ENCODE measurements at places on chromosomes 1 and 21. TPM values are rescaled to one million over a fixed set of nuclear protein-coding genes. Genes with fewer than 3 reads are reported as not detected.

Gene MCOLN3
- 0.68 TPM for total RNA-seq

Gene GRIK3
- total RNA-seq: not detected

Gene CRB1
- total RNA-seq: not detected

Gene EFNA3
- total RNA-seq: 6.0 TPM

Gene GJC2
- total RNA-seq: 0.55 TPM

DNA sequence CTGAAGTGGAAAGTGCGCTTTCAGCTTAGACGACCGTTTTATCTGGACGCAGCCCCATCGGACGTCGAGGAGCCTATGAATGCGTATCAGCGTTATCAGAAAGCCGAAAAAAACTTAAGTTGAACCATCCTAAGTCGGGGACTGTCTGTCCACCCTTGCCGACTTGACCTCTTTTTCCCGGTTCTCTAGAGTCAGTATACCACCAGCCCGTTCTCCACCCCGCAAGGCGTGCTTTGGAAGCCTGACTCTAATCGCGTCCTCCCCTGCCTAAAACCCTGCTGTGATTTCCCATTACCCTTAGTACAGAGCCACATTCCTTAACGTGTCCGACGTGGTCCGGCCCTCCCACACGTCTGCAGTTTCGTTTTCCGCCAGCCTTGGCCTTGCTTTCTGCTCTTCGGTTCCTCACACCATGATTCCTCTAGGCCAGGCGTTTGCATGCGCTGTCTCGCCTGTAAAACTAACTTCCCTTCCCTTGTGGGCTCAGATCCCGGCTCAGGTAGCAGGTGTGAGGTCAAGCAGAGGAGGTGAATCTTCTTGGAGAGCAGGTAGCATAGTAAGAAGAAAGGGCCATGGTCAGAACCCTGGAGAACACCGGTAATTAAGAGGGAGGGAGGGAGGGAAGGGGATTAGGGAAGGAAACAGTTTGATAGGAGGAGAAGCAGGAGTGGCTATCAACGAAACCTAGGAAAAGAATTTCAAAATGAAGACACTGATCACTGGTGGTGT is 865 bp downstream of the ADPRS start:
- DNase-seq: no peak

GRCh38 chr1:6911021-6911941 is 126.0 kb downstream of the CAMTA1 start:
- no peak for DNase-seq

DNA sequence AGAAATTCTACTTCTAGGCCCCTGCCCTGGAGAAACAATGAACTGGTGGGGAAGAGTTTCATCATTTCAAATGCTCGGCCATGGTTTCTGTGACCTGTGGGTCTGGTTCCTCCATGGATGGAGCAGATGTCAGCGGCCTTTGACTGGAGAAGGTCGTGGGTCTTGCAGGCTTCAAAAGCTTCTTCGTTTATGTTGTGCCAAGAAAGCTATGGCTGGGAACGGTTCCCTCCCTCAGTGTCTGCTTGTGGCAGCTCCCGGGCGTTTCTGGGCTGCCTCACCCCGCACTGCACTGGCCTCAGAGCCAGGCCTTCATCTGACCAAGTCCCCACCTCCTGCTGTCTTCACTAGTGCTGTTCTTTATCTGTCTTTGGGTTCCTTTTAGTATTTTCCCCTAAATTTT is 46.4 kb upstream of the POFUT2 start:
- DNase-seq: no peak

- no peak for DNase-seq
Observed at GRCh38 chr1:89552471-89553081, 27.9 kb downstream of the LRRC8B start.

GRCh38 chr1:95790136-95790535 is 556.1 kb downstream of the RWDD3 start:
- no peak for DNase-seq

DNA sequence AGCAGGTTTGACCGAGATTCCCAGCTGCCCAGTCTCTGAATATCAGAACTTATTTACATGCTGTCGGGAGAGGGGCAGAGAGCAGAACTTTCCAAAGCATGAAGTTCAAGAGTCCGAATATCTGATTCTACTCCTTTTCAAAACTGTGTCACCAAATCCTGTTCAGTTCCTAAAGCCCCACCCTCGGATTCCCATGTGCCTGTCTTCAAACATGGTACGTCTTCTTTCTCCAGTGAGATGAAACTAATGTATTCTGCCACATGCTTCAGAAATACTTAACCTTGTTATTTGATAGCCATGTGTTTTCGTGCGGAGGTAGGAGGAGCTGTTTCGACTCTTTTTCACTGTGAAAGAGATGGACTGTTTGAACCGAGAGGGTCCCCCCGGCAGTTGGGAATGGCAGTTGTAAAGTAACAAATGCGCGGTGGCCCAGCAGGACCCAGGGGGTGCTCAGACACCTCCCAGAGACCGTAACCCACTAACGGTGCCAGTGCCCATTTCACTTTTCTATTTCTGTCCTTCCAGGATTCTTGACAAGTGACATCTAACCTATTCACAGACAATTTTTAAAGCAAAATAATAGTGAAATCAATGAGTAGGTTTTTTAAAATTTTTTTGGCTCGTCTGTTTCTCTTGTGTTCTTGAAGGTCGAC is 67.2 kb downstream of the ZBTB18 start:
- no peak for DNase-seq

- DNase-seq: no peak
Observed at GRCh38 chr1:167752219-167752985, 30.6 kb downstream of the MPZL1 start.

DNA sequence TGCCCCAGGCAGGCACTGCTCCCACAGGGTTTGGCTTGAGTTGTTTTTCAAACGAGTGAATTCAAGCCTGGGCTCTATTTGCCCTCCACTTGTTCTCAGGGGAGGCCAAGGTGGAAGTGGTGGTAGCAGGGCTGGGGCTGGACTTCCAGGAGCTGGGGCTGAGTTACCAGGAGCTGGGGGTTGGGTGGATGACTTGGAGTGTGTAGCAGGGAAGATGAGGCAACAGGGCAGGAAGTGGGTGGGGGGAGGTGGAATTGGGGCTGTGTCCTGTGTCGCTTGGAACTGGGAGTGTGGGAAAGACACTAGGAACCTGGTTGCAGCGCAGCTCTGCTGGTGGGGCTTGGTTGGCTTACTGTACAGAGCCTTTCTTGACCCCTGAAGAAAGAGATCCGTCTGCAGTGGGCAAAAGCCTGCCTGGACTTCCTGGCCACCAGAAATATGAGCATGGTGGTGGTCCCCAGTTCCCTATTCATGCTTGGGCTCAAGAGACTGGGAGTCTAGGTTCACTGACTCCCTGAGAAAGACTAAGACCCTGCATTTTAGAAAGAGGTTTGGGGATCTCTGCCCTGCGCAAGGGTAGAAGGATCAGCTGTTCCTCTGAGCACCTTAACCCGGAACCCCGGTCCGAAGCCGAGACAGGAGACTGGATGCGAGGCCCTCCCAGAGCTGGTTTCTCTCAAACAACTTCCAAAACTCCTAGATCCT is 3.1 kb downstream of the TFAP2E start:
- DNase-seq: no peak

GRCh38 chr1:35269201-35269988 is 886 bp downstream of the ZMYM4 start:
- DNase-seq: no peak

DNA sequence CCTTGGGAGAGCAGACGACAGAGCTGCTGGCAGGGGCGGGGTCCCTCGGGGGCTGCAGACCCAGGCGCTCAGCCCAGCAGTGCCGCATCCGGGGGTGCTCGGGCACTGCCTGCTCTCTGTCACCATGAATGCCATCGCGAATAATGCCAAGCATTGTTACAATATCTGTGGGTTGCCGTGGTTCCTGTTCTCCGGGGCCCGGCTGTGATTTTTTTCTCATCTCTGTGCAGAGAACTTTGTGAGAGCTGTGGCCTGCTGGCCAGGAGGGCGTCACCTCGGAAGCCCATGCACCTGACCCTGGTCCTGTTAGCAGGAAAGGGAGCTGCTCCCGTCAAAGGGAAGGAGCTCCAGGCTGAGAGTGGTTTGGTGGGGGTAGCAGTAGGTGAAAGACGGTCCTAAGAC is 70.4 kb downstream of the PRDM16 start:
- no peak for DNase-seq

- DNase-seq: no peak
Observed at GRCh38 chr1:111364690-111365089, 62.8 kb downstream of the OVGP1 start.

Data from activated T-helper 2 cell treated with anti-CD3 and anti-CD28 coated beads, Interferon-gamma antibody, Interleukin-2, Interleukin-4, amounts not matched to agents 10 μg/mL and 5 μg/mL and 100 μg/mL, durations not matched to agents 14 hours and 24 hours and 36 hours (primary cell).